ENCODE measurements at places on chromosomes 12 and 14.

GRCh38 chr14:37559386-37559785 lies 35.7 kb downstream of the FOXA1 start:
- no peak for DNase-seq

DNA sequence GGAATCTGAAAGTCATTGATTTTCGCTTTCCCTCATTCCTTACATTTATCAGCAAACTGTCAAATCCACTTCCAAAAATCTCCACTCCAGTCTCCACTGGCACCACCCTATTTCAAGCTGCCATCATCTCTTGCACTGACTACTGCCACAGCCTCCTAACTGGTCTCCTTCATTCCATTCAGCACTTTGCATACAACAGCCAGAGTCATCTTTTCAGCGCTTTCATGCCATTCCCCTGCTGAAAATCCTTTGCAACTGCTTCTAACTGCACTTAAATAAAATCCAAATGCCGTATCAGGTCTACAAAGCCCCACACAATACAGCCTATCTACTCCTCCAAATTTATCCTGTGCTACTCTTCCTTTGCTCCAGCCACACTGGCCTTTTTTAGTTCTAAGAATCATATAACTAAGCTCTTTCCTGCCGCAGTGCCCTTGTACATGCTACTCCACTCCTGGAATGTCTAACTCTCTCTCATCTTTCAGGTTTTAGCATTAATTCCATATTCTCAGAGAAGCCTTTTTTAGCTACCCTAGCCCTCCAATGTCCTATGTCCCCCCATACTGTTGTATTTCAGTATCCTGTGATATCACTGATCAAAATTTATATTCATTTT lies 21.6 kb downstream of the FERMT2 start:
- no peak for DNase-seq

DNA sequence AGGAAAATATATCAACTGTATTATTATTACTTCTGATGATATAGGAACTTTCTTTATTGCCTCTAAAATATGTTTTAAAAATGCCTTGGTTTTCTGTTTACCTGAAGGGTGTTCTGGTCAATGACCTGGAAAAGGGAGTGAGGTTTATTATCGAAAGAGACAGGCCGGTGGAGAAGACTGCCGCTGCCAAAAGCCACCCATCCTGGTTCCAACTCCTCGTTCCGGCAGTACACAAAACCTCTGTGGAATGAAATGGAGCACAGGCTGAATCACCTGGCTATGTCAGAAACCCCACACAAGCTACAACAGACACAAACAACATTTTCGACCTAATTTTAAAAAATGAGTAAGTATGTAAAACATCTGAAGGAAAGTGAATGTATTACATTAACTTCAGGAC lies 73.6 kb downstream of the HECTD4 start:
- DNase-seq = no peak

- no peak for DNase-seq
Measured at GRCh38 chr12:106722837-106723236, 51.6 kb upstream of the RIC8B start.

DNA sequence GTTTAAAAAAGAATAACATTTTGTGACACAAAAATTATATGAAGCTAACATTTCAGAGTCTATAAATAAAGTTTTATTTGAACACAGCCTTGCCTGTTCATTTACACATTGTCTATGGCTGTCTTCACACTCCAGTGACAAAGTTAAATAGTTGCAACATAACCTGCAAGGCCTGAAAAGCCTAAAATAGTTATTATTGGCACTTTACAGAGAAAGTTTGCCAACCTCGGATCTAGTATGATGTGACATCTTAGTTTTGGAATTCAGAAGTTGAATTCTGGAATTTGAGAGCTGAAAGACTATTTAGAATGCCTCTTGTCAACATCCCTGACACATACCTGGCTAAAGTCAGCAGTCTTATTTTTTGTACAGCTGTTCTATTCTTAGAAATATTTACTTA lies 68.3 kb downstream of the DYRK2 start:
- no peak for DNase-seq

GRCh38 chr12:49838973-49839633 lies 3.8 kb downstream of the BCDIN3D start:
- no peak for DNase-seq

DNA sequence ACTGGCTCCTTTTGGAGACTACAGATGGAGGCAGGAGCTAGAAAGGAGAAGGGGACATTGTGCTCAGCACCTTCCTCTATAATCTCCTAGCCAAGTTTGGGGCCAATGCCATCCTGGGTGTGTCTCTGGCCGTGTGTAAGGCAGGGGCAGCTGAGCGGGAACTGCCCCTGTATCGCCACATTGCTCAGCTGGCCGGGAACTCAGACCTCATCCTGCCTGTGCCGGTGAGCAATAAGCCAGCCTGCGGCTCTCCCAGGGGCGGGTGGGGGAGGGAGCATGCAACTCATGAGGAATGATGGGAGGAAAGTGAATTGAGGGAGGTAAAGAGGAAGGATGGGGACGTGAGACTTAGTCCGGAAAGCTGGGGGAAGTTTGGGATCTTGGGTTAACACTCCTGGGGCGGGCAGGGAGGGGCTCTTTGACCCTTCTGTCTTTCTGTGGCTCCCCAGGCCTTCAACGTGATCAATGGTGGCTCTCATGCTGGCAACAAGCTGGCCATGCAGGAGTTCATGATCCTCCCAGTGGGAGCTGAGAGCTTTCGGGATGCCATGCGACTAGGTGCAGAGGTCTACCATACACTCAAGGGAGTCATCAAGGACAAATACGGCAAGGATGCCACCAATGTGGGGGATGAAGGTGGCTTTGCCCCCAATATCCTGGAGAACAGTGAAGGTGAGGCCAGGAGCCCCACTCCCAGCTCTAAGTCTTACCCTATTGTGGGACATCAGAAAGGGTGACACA lies 3.3 kb downstream of the ENO2 start:
- DNase-seq = no peak

- no peak for DNase-seq
Measured at GRCh38 chr14:94058674-94059138, 22.3 kb downstream of the DDX24 start.

DNA sequence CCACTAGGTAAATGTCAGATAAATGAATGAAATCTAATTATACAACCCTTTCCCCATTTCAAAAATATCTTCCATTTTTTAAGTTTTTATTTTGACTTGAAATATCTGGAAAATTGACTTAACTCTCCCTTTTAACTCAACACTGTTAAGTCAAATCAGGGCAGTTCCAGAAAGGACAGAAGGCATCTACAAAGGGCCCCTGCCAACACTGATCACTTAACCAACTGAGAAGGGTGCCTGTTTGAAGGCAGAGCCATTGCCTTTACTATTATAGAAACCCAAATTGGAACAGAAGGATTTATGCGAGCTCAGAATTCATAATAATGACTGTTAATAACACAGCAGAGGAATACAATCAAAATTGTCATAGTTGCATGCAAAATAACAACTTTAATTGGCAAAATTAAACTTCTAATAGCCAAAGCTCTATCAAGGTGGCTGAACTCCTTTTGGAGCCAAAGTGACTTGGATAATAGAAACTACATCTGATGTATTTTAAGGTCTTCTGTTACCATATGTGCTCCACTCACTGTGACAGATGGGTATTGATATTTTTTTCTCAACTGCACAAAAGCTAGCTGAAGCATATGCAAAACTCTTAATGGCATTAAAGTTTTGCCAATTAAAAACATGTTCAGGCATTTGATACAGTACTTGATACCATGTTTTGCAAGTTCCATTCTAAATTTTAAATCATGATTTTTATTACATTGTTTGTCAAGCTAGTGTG lies 383.8 kb downstream of the NOVA1 start:
- DNase-seq = no peak

DNA sequence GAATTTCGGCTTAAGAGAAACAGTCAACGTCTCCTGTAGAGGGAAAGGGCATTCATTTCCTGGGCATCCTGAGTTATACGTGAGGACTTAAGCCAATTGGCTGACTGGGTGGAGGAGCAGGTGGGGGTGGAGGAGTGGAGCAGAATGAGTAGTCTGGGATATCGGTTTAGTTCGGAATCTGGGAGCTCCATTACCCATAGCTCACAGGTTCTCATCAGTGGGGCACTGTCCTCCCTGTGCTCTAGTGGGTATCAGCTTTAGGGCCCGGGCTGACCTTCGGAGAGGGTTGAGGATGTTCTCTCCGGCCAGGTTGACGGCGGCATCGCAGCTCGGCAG lies 704 bp downstream of the SDR39U1 start:
- DNase-seq = no peak

DNA sequence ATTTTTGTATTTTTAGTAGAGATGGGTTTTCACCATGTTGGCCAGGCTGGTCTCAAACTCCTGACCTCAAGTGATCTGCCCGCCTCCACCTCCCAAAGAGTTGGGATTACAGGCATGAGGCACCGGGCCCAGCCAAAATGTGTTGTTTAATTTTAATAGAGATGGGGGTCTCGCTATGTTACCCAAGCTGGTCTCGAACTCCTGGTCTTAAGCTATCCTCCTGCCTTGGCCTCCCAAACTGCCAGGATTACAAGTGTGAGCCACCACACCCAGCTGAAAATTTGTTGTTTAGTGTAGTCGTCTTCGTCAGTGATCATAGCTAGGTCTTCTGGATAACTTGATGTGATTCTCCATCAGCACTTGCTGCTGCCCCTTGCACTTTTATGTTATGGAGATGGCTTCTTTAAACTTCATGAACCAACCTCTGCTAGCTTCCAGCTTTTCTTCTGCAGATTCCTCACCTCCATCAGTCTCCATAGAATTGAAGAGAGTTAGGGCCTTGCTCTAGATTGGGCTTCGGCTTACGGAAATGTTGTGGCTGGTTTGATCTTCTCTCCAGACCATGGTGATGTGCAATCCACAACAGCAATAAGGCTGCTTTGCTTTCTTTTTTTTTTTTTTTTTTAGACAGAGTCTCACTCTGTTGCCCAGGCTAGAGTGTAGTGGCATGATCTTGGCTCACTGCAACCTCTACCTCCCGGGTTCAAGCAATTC lies 13.0 kb downstream of the ISCU start:
- no peak for DNase-seq

GRCh38 chr14:88185843-88186242 lies 137.2 kb downstream of the KCNK10 start:
- no peak for DNase-seq

GRCh38 chr14:52013984-52014600 lies 24.7 kb downstream of the RTRAF start:
- DNase-seq = no peak

GRCh38 chr12:96749999-96750398 lies 157.1 kb upstream of the NEDD1 start:
- DNase-seq = no peak

GRCh38 chr12:2453076-2453760 lies 341.6 kb upstream of the FKBP4 start:
- no peak for DNase-seq

DNA sequence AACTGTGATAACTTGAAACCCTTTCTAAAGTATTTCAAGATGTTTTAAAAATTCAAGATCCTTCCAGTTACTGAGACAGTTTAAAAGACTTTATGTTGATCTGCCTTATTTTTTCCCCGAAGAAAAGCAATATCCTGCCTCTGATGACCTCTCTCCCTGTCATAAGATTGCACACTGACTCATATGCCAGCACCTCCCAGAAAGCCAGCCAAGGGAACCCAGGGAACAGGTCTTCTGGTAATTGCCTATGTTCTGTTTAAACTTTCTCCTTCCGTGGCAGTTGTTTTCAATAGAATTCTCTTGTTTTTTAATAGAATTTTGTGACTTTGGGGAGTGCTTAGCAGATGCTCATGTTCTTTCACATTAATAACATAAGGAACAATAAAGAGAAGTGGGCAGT lies 300.2 kb upstream of the PRKD1 start:
- DNase-seq = no peak

GRCh38 chr14:65346895-65347294 lies 65.6 kb upstream of the FUT8 start:
- no peak for DNase-seq

GRCh38 chr14:62882967-62883366 lies 162.3 kb downstream of the KCNH5 start:
- DNase-seq = no peak

DNA sequence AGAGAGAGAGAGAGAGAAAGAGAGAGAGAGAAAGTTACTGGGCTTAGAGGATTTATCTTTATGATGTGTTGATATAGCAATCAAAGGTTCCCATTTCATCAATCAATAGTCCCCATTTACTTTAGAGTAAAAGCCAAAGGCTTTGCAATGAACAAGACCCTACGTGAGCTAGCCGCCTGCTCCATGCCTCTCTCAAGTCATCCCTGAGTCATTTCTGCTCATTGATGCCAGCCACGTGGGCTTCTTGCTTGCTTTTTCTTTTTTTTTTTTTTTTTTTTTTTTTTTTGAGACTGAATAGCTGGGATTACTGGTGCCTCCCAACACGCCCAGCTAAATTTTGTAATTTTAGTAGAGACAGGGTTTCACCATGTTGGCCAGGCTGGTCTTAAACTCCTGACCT lies 70.9 kb downstream of the GPR135 start:
- no peak for DNase-seq

DNA sequence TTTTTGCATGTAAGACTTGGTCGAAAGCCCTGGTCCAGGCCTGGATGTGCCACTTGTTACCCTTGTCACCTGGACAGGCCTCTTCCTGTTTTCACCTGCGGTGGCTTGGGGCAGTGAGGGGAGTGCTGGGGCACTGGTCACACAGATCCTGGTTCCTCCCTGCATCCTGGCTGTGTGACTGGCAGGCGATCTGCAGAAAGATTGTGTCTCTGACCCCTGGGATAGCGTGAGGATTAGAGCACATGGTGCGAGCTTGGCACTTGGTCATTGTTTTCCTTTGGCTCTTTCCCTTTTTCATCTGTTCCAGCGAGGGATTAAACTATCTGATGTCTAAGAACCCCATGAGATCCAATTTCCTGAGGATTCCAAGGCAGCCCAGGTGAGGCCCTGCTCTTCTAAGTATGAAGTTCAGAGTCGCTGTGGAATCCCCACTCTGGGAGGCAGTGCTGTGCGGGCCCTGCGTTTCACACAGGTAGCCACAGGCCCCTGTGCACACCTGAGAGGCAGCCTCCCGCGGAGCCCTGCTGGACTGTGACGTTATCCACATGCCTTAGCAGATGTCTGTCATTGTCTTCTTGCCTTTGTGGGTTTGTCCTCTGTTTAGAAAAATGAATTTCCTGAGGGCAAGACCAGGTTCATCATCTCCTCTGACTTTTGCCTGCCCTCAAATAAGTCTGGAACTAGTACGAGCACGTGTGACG lies 288.4 kb downstream of the CACNA1C start:
- DNase-seq = no peak

DNA sequence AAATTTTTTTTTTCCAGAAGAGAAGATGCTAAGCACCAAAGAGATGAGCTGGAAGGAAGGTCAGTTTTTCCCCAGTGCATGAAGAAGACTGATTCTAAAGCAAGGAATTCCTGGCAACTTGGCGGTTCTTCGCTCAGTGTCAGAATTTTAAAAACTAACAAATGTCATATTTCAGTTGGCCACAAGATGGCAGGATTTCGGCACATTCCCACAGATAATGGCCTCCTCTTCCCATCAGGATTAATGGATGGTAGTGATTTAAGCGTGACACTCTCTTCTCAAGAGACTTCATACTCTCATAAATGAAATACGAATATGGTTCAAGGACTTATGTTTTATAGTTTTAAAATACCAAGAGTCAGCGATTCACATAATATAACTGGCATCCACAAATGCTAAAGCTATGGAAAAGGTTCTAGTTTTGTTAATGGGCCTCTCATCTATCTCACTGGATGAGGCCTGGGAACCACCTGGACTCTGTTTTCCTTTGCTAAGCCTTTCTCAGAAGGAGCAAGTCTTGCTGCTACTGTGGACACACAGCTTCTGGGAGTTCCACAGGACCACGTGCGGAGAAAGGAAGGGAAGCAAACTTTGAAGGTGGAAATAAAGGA lies 46.1 kb upstream of the PTPRO start:
- peak; percentile 28 for DNase-seq

- no peak for DNase-seq
Measured at GRCh38 chr14:54788701-54789100, 113.9 kb downstream of the GCH1 start.

Data from NCI-H187 (cell line).